Fibroblast of villous mesenchyme (primary cell): ENCODE measurements at places on chromosomes 16 and 17.
A peak's percentile ranks its signal among the peaks of the same experiment; 100 is the strongest.

DNA sequence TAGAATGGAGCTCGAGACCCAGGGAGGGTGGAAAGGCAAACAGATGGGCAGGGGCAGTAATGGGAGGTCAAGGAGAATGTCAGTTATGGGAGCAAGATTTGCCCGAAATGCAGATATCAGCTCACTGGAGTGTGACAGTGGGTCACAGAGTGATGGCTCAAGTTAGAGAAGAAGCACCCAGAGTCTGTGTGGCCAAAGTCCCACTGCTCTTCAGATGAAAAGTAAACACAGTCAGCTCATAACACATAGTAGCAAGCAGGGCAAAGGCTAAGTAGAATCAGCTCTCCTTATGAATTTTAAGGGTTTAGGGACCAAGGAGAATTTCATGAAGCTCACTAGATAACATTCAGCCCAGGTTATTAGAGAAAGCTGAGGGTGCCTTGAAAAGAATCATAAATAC is 264.9 kb upstream of the MON1B start:
- no peak for DNase-seq

DNA sequence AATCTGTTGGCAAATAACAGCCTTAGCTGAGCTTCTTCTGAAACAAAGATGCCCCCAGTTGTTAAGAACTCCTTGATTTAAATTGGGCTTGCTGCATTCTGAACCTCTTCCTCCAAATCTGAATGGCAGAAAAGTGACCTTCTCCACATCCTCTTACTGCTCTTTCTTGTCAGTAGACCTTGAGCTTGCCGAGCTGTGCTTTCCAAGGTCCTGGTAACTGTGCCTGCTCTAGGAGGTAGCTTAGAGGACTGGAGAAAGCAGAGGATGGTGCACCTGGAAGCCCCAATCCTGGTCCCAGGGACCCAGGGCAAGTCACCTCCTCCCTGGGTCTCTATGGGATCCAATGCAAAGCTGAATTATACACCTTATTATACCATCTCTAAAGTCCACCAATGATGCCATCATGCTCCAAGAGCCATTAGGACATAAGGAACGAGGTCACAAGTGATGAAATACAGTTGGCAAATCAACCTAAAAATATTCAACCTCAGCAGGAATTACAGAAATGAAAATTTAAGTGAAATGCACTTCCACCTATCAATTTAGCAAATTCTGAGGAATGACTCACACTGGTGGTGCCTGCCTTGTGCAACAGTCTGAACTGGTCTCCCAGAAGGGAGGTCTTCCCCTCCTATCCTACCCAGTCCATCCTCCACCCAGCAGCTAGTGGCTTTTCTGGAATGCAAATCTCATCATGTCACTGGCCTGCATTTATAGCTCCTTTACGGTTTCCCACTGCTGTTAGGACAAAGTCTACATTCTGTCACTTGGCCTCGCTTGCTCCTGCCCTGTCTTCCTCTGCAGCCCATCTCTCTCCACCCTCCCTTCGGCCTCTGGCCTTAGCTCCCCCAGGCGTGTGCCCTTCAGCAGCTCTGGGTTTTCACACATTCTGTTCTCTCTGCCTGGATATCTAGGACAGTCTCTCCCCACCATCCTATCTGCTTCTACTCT is 36.6 kb downstream of the TOM1L2 start:
- peak; percentile 94 for DNase-seq

DNA sequence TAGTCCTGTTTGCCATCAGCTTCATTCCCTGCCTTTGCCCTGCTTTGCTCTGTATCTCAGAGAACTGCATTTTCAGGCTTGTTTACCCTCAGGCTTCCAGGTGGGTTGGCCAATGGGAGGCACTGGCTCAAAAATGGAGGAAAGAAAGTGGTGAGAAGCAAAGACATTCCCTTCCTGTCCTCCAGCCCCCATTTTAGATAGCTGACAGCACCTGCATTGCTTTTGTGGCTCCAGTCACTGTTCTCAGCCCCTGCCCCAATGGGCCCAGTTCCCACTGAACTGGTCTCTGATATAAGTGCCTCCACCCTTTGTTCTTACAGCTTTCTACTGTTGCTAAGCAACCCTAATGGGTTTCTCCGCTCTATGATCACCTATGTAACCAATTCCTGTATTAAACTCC is 19.4 kb upstream of the SDK2 start:
- no peak for DNase-seq

- no peak for DNase-seq
Measured at GRCh38 chr17:44933824-44934744, 13.5 kb downstream of the KIF18B start.

GRCh38 chr16:78001451-78002025 is 20.8 kb upstream of the CLEC3A start:
- peak; percentile 53 for DNase-seq

DNA sequence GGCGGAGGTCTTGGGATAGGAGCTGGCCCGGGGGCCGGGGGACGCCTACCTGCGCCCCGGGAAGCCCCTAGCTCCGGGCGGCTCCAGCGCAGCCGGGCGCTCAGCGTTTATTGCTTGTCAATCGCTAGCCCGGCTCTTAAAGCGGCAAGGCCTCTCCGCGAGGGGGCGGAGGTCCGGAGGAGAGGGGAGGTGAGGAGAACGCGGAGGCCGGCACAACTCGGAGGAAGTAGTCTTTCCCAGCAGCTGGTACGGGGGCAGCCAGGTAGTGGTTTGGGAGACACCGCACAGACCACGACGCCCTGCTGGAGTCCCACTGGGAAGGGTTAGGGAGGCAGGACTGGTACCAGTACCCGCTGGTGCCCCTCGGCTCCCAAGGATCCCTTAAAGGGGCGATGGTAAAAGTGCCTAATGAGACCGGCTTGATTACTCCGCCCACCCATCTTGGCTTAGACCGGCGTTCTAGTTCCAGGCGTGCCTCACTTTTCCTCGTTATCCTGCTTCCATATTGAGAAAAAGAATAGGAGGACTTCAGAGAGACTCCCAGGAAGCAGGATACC is at the start of gene MPP2:
Gene MPP2 (minus strand): TSS at position 112 of the 557 bp plus-strand sequence. CDS start 3,076 bp downstream, outside the sequence.
- DNase-seq: peak; percentile 74

GRCh38 chr16:11972128-11972527 is 4.4 kb upstream of the SNX29 start:
- peak; percentile 58 for DNase-seq

- no peak for DNase-seq
Measured at GRCh38 chr17:47981462-47981861, 10.5 kb downstream of the CDK5RAP3 start.

DNA sequence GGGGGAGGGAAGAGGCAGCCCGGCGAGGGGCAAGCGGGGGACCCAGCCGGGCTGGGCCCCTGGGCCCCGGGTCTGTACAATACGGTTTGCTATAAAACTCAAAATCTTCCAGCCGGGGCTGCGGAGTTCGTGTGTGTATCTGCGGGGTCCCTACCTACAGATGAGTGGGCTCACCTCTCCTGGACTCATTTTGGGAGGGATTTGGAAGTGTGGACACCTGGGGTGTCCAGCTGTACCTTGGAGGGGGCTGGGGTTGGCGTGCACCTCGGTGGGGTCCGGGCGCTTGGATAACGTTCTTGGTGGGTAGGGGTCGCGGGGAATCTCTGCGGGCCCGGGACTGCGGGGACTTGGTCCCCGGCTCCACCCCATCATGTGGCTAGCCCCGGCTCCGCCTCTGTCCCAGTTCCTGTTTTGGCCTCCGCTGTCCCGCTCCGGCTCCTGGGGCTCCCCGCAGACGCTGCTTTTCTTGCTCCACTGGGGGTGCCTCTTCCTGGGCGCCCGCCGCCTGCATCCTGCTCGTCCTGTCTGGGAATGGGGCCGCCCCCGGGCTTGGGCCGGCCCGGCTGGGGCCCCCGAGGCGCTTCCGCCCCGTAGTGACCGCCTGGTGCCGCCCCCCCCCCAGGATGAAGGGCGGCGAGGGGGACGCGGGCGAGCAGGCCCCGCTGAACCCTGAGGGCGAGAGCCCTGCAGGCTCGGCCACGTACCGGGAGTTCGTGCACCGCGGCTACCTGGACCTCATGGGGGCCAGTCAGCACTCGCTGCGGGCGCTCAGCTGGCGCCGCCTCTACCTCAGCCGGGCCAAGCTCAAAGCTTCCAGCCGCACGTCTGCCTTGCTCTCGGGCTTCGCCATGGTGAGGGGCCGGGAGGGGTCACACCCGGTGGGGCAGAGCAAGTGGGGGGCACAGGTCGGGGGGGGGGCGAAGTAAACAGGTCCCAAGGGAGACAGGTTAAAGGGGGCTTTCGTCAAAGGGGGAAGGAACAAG is at the start of gene ORAI3:
Gene ORAI3 (plus strand): TSS at position 402 of the 983 bp plus-strand sequence. CDS start 222 bp downstream, at position 624.
- peak; percentile 71 for DNase-seq

- DNase-seq: no peak
Measured at GRCh38 chr17:76688165-76688622, 22.6 kb downstream of the MXRA7 start.

DNA sequence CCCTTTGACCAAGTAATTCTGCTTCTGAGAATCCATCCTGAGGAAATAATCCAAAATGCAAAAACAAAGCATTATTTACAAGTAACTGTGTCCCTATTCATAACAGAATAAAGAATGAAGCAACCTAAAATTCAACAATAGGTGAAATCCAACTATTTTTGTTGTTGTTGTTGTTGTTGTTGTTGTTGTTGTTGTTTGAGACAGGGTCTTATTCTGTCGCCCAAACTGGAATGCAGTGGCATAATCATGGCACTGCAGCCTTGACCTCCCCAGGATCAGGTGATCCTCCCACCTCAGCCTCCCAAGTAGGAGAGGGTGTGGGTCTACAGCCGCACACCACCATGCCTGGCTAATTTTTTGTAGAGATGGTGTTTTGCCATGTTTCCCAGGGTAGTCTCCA is 75.9 kb upstream of the MTMR4 start:
- no peak for DNase-seq

DNA sequence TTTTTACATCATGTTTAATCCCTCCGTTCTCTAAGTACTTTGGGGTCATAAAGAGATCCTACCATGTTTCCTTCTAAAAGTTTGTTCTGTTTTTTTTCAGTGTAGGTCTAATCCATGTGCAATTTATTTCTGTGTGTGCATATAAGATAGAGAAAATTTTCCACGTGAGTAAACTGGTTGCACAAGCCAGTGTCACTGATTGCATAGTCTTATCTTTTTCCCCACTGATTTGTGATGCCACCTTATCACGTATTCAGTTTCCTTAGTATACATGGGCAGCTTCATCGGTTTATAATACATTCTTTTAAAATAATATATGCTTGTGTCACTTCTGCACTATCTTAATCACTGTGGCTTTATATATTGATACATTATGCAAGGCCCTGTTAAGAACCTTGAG is 49.2 kb downstream of the MRTFB start:
- no peak for DNase-seq

- no peak for DNase-seq
Measured at GRCh38 chr16:87337262-87337771, 20.1 kb upstream of the C16orf95 start.

- peak; percentile 35 for DNase-seq
Measured at GRCh38 chr16:67969254-67970039, 1.0 kb upstream of the SLC12A4 start.

- no peak for DNase-seq
Measured at GRCh38 chr17:40068584-40068916, 5.8 kb downstream of the THRA start.

GRCh38 chr17:57406131-57406980 is 150.0 kb downstream of the MSI2 start:
- peak; percentile 70 for DNase-seq

DNA sequence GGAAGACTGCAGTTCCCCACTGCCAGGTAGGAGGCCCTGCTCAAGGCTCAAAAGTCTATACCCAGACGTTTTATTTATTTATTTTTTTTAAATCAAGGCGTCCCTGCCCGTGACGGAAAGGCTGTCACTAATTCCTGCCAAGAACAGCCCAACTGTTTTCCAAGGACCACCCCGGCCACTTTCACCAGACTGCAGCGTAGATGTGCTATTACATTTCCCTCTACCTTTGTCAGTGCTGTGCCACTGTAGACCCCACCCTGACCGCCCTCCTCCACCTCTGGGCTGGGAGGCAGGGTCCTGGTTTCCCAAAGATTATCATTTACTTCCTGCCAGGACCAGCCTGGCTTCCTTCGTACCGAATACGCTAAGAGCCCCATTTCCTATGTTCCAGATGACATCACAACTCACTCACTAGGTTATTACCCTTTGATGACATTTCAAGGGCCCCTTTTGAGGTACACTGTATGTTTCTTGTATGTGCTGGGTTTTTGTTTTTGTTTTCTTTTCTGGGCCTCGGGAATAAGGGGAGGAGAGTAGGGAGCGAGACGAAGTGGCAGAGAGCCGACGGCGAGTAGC is 6.3 kb upstream of the RNF227 start:
- DNase-seq: no peak

DNA sequence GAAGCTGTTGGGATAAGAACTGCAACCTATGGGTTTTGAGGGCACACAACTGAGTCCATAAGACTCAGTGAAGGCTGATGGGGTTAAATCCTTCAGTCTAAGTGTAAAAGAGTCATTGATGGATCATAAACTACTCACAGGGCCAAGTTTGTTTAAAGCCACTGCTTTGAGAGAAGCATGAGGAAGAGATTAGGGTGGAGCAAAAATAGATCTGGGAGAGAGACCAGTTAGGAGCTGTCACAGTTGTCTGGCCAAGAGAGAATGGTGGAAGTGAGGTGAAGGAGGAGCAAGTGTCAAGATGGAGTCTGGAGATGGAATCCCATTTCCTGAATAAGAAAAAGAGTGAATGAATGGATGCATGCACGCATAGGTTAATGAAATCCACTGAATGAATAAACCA is 379.1 kb upstream of the CDH11 start:
- DNase-seq: no peak

DNA sequence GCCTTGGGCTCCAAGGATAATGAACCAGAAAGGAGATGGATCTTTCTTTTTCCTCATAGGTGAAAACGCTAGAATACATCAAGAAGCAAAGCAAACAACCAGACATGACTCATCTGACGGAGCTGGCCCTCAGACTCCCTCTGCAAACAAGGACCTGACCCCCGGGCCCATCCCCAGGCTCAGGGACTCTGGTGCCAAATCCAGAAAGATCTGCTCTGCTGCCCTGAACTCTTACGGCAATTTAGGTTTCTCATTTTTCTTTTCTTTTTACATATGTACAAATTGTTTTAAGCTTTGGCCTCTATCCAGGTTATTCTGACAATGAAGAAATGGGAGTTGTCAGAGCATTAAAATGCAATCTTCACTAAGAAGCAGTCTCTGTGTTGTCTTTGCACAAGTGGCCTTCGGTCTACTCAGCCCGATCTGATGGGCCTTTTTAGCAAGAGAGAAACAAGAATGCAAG is 17.7 kb downstream of the KNOP1 start:
- DNase-seq: peak; percentile 72

GRCh38 chr16:80250381-80250780 is 290.4 kb upstream of the DYNLRB2 start:
- no peak for DNase-seq

DNA sequence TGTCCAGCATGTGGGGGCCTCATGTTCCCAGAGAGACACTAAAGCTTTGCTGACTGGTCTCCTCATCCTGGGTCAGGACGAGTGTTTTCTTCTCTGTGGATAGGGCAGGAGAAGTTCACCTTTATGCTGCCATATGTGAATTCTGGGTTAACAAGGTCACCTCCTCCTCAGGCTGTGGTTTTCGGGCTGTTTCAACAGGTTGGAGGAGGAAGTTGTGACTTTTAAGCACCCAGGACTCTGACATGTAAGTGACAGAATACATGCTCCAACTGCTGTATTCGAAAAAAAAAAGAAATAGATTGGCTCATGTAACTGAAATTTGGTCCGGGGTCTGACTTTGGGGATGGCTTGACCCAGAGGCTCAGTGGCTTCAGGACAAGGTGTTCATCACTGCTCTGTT is 54.2 kb downstream of the SNX20 start:
- no peak for DNase-seq

- no peak for DNase-seq
Measured at GRCh38 chr17:71486261-71486660, 634.6 kb upstream of the SOX9 start.

GRCh38 chr17:36723459-36724025 is 122.2 kb downstream of the MRM1 start:
- DNase-seq: no peak

GRCh38 chr17:73103641-73104335 is 11.3 kb upstream of the SLC39A11 start:
- no peak for DNase-seq
